NCI-H1105 treated with DMSO at 0.1 percent for 48 hours (cell line): ENCODE measurements at places on chromosomes 4 and X.
A peak's percentile ranks its signal among the peaks of the same experiment; 100 is the strongest.

GRCh38 chr4:40812386-40812785 is 62.6 kb downstream of the NSUN7 start:
- DNase-seq = no peak

- DNase-seq = no peak
These were observed 863.8 kb upstream of the PABPC4L start for GRCh38 chr4:135065366-135065765.

DNA sequence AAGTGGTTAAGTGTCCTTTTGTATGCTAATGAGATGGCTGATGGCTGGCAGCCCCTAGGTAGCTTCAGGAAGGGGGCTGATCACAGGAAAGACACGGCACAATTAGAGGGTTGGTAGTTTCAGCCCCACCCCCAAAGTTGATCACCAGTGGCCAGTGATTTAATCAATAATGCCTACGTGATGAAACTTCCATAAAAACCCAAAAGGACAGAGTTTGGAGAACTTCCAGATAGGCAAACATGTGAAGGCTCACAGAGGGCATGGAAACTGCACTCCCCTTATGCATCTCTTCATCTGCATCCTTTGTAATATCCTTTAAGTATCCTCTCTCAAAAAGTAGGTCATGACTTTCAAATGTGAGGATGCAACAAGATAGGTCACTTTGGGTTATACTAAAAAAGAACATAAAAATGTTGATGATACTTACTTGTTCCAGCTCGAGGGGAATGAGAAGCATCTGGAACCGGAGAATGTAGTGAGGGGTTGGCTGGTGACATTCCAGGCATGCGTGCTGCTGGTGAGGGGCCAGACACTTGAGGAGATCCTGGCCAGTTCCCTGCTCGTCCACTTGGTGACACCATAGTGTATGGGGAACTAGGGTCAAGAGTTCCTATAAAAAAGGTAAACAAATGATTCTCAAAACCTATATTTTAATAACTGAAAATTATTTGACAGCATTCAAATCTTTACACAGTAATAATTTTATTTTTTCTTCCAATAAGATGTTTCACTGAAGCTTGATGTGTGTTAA is 16.7 kb upstream of the CXorf38 start:
- DNase-seq = no peak

- peak; percentile 6 for DNase-seq
These were observed 2.9 kb downstream of the EDA start for GRCh38 chrX:69618803-69619202.

GRCh38 chr4:151728006-151728405 is 32.8 kb downstream of the GATB start:
- DNase-seq = no peak

GRCh38 chrX:40543661-40544328 is 37.0 kb upstream of the ATP6AP2 start:
- peak; percentile 75 for DNase-seq
